Panc1 (cell line): ENCODE measurements at places on chromosomes 1 and 21.
A peak's percentile ranks its signal among the peaks of the same experiment; 100 is the strongest.

GRCh38 chr1:52234708-52235107 lies 92.8 kb downstream of the ZFYVE9 start:
- H3K27ac ChIP-seq, result no peak overlapping the region
- no peaks in the 10 kb centered on the region for H3K36me3 ChIP-seq
- DNase-seq, result no peak
- H3K27me3 ChIP-seq, result no peaks in the 10 kb centered on the region
- no peak overlapping the region for H3K4me3 ChIP-seq

DNA sequence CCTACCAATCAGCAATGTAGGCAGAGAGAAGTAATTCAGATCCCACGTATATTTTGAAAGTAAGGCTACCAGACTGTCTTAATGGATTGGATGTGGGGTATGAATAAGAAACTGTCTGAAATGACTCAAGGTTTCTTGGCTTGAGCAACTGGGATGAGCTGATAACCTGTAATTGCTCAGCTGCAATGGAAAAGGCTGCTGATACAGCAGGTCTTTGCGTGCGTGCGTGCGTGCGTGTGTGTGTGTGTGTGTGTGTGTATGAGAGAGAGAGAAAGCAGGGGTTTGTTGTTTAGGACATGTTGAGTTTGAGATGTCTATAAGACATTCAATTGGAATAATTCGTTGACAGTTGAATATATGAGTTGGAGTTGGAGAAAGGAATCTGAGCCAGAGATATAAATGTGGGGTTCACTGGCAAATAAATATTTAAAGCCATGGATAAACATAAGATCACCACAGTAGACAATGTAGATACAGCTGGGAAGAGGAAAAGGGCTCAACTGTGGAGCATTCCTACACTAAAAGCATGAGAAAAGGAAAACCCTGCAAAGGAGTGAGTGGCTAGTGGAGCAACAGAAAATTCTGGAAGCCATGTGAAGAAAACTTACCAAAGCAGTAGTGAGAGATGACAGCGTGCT lies 72.9 kb downstream of the UCHL5 start:
- H3K4me1 ChIP-seq, result no peaks in the 10 kb centered on the region
- H3K27ac ChIP-seq, result no peak overlapping the region
- no peak overlapping the region for H3K4me3 ChIP-seq
- DNase-seq, result no peak
- H3K27me3 ChIP-seq, result no peaks in the 10 kb centered on the region

GRCh38 chr1:55214934-55215193 lies 300 bp downstream of the USP24 start:
- peaks cover 43% of the 10 kb centered on the region for H3K4me1 ChIP-seq
- H3K4me3 ChIP-seq, result peak overlapping the region; percentile 69
- no peak for DNase-seq

GRCh38 chr21:14870853-14871149 lies 194.0 kb downstream of the NRIP1 start:
- no peak for DNase-seq
- H3K4me3 ChIP-seq, result no peak overlapping the region
- peaks cover 5% of the 10 kb centered on the region for H3K4me1 ChIP-seq
- no peak overlapping the region for H3K27ac ChIP-seq

DNA sequence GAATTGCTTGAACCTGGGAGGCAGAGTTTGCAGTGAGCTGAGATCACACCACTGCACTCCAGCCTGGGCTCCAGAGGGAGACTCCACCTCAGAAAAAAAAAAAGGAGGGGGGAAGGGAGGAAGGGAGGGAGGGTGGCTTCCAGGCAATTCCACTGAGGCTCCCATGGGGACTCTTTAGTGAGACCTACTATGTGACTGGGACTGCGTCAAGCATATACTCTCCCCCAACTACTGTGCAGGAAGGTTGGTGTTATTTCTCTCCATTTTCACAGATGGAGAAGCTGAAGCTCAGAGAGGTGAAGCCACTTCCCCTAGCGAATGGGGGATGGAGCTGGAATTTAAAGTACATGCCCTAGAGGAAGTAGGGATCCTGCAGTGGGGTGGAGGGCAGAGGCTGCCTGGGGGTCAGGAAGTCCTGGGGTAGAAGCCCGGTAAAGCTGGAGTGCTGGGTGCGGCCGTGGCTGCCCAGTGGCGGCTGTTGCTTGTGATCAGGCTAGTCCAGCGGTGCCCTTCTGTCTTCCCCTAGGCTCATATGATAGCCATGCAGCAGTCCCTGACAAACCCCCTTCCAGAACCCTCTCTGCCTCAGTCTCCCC lies 40.3 kb downstream of the RAP1GAP start:
- no peak overlapping the region for H3K27ac ChIP-seq
- DNase-seq, result no peak
- H3K4me3 ChIP-seq, result no peak overlapping the region

DNA sequence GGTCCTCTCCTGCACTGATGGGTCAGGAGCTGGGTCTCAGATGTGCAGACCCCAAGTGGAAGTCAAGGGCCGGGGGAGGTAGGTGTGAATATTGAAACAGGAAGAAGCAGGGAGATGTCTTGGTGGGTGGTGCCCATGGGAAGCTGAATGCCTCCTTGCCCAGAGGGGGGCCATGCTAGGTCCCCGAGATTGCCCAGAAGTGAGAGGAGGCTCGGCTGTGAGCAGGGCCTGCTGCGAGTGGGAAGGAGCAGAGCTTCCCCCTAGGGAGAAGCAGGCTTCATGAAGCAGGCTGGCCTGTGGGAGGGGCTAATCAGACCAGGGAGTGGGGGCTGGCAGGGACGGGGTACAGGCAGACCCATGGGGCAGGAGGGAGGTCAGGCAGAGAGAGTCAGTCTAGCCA lies 87.6 kb downstream of the ACTL8 start:
- H3K4me1 ChIP-seq, result no peaks in the 10 kb centered on the region
- no peak for DNase-seq
- no peaks in the 10 kb centered on the region for H3K36me3 ChIP-seq
- H3K27me3 ChIP-seq, result no peaks in the 10 kb centered on the region; the same call in 1 of the 2 replicates

DNA sequence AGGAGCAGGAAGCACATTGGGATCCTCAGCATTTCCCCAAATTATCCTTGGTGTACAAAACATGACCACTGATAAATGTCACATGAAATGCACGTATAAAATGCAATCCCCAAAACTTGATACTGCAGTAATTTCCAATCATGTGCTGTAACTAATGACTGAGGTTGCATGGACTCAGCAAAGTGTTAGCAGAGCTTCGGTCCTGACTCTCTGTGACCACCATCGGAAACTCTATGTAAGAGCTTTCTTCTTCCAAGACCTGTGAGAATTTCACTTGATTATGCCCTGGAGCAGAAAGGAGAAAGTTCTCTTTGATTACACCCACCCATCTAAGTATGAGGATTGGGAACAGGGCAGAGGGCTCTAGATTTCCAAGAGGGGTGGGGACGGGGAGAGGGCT lies 908 bp downstream of the CD53 start:
- H3K4me1 ChIP-seq, result no peaks in the 10 kb centered on the region
- H3K27ac ChIP-seq, result no peak overlapping the region
- DNase-seq, result no peak
- no peak overlapping the region for H3K4me3 ChIP-seq
- no peaks in the 10 kb centered on the region for H3K27me3 ChIP-seq

DNA sequence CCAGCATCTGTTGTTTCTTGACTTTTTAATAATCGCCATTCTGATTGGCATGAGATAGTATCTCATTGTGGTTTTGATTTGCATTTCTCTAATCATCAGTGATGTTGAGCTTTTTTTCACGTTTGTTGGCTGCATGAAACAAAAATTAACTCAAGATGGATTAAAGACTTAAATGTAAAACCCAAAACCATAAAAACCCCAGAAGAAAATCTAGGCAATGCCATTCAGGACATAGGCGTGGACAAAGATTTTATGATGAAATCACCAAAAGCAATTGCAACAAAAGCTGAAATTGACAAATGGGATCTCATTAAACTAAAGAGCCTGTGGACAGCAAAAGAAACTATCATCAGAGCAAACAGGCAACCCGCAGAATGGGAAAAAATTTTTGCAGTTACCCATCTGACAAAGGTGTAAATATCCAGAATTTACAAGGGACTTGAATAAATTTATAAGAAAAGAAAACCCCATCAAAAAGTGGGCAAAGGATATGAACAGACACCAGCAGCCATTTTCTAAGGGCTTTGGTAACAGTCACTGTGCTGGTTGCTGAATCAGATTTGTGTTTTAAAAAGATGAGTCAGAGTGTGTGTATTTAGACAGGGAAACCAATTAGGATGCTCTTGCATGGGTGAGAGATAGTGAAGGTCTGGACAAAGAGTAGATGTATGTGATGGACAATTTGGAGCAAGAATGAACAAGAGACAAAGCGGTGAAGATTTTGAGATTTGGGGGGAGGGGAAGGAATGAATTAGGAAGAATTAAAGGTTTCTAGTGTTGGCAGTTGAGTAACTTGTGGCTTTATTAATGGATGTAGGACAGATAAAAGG lies 110.7 kb downstream of the RYR2 start:
- H3K27ac ChIP-seq, result no peak overlapping the region
- no peaks in the 10 kb centered on the region for H3K36me3 ChIP-seq
- H3K4me1 ChIP-seq, result no peaks in the 10 kb centered on the region
- H3K4me3 ChIP-seq, result no peak overlapping the region
- no peak for DNase-seq
- no peaks in the 10 kb centered on the region for H3K27me3 ChIP-seq

- no peak overlapping the region for H3K27ac ChIP-seq
- peaks cover 7% of the 10 kb centered on the region for H3K4me1 ChIP-seq
- H3K27me3 ChIP-seq, result no peaks in the 10 kb centered on the region
- DNase-seq, result no peak
Measured at GRCh38 chr21:45255381-45256020, 32.2 kb downstream of the POFUT2 start.

GRCh38 chr1:220966881-220967611 lies 87.8 kb downstream of the HLX start:
- H3K27ac ChIP-seq, result no peak overlapping the region
- H3K36me3 ChIP-seq, result no peaks in the 10 kb centered on the region
- H3K4me1 ChIP-seq, result no peaks in the 10 kb centered on the region
- no peak for DNase-seq
- H3K4me3 ChIP-seq, result no peak overlapping the region
- no peaks in the 10 kb centered on the region for H3K27me3 ChIP-seq
